ENCODE measurements at places on chromosomes 1 and 21.

DNA sequence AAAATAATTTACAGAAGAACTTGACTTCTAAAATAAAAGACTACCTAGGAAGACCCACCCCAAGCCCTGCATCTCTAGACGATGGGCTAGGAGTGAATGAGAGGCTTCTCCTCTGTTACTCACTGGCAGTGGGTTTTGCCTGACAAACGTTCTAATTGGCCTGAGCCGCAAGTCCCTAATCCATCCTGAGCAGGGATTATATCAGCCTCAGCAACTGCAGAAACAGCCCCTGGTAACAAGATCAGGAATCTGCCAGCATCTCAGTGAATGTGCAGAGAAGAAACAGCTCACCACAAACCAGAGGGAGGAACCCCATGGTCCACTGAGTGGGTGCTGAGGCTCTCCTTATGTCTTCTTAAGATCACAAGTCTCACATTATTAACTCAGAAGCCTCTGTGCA is 240.6 kb downstream of the BRINP2 start:
- no peak for DNase-seq

- no peak for DNase-seq
Measured at GRCh38 chr1:11578004-11578403, 76.2 kb downstream of the FBXO2 start.

DNA sequence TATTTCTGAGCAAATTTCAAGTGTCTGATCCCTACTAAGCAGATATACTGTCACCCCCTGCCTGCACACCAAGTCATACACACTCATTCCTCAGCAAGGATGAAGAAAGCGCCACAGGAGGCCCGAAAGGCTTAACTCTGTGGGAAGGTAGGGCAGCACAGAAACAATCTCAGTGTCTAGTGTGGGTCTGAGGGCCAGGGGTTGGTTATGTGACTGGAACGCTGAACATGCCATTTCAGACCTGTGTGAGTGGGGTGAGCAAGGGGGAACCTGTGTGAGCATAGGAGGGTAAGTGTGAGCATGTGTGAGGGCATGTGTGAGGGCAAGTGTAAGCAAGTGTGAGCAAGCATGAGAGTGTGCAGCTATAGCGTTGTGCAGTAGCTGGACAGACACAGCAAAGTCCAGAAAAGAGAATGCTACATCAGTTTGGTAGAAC is 6.2 kb downstream of the ITPKB start:
- DNase-seq = no peak

DNA sequence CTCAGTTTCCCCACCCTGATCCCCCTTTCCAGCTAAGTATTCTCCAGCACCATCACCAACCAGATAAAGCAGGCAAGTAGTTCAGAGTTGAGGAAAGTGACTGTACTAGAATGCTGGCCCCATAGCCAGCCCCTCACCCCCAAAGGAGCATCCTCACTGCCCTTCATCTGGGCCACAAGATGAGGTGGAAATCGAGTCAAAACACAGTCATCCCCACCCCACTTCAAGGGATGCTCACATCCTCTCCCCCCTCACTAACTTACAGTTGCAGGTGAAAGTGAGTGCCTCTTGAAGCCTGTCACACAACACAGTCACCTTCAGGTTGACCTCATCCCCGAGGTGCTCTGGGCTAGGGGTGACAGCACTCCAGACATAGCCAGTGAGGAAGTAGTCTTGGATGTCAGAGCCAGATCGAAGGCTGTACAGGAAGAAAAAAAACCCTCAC is 30.4 kb downstream of the PIK3C2B start:
- no peak for DNase-seq

- peak; percentile 56 for DNase-seq
Measured at GRCh38 chr1:201536558-201536957, 2.4 kb upstream of the NAV1 start.

DNA sequence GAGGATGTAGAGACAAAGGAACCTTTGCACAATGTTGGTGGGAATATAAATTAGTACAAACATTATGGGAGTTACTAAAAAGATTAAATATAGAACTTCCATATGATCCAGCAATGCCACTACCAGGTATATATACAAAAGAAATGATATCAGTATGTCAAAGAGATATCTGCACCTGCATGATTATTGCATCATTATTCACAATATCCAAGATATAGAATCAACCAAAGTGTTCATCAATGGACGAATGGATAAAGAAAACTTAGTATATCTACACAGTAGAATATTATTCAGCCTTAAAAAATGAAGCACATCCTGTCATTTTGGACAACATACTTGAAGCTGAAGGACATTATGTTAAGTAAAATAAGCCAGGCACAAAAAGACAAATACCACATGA is 61.8 kb upstream of the USH2A start:
- no peak for DNase-seq

DNA sequence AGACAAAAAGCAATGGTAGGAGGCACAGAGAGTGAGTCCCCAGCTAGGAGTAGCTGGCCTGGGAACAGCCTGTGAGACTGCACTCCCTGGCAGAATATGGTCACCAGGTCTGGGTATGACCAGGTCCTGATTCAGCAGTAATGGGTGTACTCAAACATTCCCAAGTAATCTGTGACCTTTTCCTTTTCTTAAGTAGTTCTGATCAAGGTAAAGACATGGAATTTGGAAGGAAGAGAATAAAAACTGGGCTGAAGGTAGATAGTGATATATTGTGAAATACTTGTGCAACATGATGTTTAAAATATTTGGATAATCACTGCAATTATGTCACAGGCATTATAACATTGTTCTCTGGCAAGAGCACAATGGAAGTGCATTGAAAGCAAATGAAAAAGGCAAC is 147.2 kb upstream of the DPYD start:
- DNase-seq = no peak

DNA sequence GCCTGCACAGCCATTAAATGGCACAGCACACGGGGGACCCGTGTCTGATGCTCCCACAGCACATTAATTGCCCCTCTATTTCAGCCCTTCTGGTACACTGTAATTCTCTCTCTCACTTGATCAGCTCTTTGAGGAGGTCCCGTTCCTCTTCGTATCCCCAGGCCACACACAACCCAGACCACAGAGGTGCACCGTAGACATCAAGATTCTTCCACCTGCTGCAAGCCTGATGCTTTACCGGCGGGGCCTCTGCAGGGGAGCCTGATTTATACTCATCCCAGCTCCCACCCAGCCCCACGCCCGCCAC is 759 bp downstream of the SMYD3 start:
- DNase-seq = no peak

GRCh38 chr1:9317591-9318417 is 25.1 kb downstream of the SPSB1 start:
- DNase-seq = peak; percentile 84

DNA sequence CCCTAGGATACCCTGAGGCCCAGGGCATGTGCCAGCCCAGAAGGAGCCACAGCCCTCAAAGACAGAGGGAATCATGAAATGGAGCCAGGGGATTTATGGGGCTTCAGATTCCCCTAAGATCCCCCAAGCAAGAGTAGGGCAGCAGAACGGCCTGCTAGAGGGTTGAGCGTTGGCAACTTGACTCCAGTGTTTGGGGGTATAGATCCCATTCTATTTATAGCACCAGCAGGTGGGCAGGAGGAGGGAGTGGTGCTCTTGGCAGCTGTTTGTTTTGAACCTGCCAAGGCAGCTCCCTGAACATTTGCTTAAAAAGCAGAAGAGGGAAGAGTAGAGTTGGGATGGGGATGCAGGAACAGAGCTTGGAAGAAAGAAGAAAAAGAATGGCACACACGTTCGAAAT is 33.7 kb downstream of the GLUL start:
- DNase-seq = no peak

All from urothelium cell line (cell line).